ENCODE measurements at places on chromosomes 16 and 17.

DNA sequence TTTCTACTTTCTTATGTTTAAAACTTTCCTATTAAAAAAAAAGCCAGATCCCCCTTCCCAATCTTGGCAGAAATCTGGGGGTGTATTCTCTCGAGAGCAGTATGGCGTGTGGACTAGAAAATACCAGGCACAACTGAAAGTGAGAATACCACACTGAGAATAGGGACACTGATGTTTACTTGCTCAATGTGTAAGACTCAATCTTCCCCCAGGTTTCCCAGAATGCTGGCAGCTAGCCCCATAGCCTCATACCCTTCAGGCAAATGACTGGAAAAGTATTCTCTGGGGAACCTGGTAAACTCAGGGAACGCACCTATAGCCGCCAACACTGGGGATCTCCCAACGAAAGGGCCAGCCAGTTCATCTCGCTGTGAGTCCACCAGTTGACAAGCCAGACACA is 15.3 kb downstream of the ZZEF1 start:
- DNase-seq, result no peak

GRCh38 chr16:19515757-19516156 is 6.1 kb downstream of the GDE1 start:
- DNase-seq, result no peak

GRCh38 chr17:7440113-7440833 is 961 bp downstream of the FGF11 start:
- no peak for DNase-seq

DNA sequence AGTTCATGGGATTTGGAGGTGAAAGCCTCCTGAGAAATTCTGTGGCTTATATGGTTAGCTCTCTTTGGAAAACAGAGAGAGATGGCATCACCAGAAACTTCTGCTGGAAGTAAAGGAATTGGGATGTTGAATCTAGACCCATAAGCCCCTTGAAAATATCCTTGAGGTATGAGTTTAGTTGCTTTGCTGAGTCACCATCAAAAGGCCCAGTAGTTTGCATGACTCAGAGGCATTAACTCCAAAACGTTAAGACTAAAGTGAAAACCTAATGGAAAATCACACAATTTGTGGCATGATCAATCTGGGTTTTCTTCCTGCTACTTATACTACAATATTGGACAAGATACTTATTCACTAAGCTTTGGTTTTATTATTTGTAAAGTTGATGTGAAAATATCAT is 349.2 kb upstream of the SALL1 start:
- DNase-seq, result no peak

DNA sequence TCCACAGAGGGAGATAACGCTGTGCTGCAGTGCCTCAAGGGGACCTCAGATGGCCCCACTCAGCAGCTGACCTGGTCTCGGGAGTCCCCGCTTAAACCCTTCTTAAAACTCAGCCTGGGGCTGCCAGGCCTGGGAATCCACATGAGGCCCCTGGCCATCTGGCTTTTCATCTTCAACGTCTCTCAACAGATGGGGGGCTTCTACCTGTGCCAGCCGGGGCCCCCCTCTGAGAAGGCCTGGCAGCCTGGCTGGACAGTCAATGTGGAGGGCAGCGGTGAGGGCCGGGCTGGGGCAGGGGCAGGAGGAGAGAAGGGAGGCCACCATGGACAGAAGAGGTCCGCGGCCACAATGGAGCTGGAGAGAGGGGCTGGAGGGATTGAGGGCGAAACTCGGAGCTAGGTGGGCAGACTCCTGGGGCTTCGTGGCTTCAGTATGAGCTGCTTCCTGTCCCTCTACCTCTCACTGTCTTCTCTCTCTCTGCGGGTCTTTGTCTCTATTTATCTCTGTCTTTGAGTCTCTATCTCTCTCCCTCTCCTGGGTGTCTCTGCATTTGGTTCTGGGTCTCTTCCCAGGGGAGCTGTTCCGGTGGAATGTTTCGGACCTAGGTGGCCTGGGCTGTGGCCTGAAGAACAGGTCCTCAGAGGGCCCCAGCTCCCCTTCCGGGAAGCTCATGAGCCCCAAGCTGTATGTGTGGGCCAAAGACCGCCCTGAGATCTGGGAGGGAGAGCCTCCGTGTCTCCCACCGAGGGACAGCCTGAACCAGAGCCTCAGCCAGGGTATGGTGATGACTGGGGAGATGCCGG is 769 bp downstream of the CD19 start:
- DNase-seq, result no peak

- DNase-seq, result no peak
These were observed 143.5 kb upstream of the HLF start for GRCh38 chr17:55121268-55121667.

All from lung microvascular endothelial cell (primary cell).